ELR (cell line): ENCODE measurements at places on chromosomes 3 and 15.

- no peak for DNase-seq
Measured at GRCh38 chr3:141030296-141030695, 20.9 kb upstream of the SPSB4 start.

DNA sequence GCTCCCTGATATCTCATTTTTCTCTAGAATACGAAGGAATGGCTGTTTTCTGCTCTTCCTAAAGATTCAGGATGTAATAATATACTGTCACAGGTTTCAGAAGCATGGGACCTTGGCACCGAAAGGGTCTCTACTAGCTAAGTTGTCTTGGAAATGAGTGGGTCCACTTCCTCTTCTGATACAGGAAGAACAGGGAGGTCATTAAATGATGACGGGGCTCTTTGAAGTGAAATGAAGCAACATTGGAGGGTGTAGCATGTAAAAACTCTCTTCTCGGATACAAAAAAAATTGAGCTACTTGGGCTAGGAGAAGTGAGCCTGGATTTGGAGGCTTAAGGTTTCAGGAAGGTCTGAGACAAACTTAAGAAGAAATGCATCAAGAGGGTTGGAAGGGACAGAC lies 349.8 kb upstream of the TPRG1 start:
- DNase-seq = no peak

- no peak for DNase-seq
Measured at GRCh38 chr3:23698652-23699313, 107.0 kb upstream of the UBE2E1 start.

DNA sequence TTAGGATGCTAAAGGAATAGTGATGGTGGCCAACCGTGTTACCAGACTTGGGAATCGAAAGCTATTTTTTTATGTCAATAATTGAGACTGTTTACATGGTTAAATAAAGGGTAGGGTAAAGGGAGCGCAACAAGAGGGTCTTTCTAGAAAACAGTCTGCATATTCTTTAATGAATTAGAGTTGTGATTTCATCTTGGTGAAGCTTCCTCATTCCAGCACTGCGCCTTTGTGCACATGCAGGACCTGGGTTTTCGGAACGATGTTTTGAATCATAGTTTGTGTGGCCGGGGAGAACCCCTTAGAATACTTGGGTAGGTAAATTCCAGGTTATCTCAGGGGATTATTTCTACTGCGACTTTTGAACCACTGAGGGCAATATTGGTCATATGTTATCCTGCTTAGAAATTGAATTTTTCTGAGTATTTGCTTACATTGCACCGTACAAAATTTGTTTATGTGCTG lies 1.3 kb downstream of the PIK3CA start:
- DNase-seq = peak; percentile 54
